Heart left ventricle (tissue), 16 donors: ENCODE measurements at places on chromosomes 11 and 22. TPM values are rescaled to one million over a fixed set of nuclear protein-coding genes. Genes with fewer than 3 reads are reported as not detected.

Gene C22orf39
- 64.5 TPM for total RNA-seq

Gene INS
- not detected for total RNA-seq

Gene MRGPRF
- total RNA-seq, result 7.9 TPM

Gene RASGRP2
- 24.8 TPM for total RNA-seq

Gene INTS4
- total RNA-seq, result 20.7 TPM

Gene HPX
- not detected for total RNA-seq

Gene GP1BB
- total RNA-seq, result 23.3 TPM

Gene SIK2
- 18.8 TPM for total RNA-seq

Gene OR5A2
- not detected for total RNA-seq

Gene CRYBB2
- not detected for total RNA-seq

Gene IL17RA
- total RNA-seq, result 9.4 TPM

Gene TTC12
- total RNA-seq, result 6.9 TPM

Gene HEPACAM
- total RNA-seq, result not detected

Gene KRTAP5-1
- total RNA-seq, result not detected

Gene DGAT2
- 7.1 TPM for total RNA-seq

Gene C11orf91
- total RNA-seq, result 1.00 TPM

Gene FJX1
- 2.3 TPM for total RNA-seq

Gene HOATZ
- not detected for total RNA-seq

Gene CDON
- 51.5 TPM for total RNA-seq

Gene ABCC8
- 9.6 TPM for total RNA-seq

Gene NXPE1
- not detected for total RNA-seq

Gene RAC2
- 4.3 TPM for total RNA-seq

Gene ARHGEF17
- total RNA-seq, result 56.5 TPM

Gene ZP1
- not detected for total RNA-seq

Gene SCO2
- 0.67 TPM for total RNA-seq

Gene PRR14L
- 29.1 TPM for total RNA-seq

Gene C22orf15
- not detected for total RNA-seq
